ENCODE measurements at places on chromosomes 16 and 17.
A peak's percentile ranks its signal among the peaks of the same experiment; 100 is the strongest.

GRCh38 chr16:87415441-87415840 lies 23.3 kb downstream of the MAP1LC3B start:
- no peak for DNase-seq

DNA sequence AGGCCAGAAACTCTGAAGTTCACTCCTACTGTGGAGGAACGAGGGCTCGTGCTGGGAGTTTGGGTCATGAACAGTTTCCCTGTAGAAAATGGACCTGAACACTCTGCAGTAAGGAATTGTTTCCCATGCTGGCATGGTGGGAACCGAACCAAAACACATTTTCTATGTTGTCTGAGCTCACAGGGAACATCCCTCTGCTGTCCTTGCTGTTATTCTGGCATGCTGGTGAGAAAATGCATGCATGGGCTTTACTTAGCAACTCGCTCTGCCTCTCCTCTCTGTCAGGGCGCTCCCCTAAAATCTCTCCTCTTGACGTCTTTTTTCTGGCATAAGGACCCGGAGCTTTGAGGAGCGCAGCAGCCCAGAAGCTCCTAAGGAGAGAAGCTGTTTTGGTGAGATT lies 5.4 kb downstream of the RTN4RL1 start:
- DNase-seq: no peak

GRCh38 chr16:61944004-61944403 lies 92.2 kb downstream of the CDH8 start:
- DNase-seq: no peak

DNA sequence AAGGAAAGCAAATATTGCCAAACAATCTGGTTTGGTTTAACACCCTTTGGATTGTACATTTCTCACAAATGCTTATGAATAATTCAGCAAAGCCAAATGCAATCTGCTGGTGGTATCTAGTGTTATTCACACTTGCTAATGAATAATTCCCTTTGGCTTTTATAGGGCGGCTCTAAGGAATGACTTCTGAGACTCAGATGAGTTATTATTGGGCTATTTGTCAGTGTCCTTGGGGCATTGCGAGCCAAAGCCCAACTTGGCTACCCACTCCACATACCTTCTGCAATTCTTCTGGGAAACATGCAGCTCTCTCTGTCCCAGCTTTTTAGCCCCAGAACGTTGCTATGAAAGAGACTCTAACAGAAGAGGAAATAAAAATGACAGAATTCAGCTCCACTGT lies 41.1 kb downstream of the FTO start:
- DNase-seq: no peak

DNA sequence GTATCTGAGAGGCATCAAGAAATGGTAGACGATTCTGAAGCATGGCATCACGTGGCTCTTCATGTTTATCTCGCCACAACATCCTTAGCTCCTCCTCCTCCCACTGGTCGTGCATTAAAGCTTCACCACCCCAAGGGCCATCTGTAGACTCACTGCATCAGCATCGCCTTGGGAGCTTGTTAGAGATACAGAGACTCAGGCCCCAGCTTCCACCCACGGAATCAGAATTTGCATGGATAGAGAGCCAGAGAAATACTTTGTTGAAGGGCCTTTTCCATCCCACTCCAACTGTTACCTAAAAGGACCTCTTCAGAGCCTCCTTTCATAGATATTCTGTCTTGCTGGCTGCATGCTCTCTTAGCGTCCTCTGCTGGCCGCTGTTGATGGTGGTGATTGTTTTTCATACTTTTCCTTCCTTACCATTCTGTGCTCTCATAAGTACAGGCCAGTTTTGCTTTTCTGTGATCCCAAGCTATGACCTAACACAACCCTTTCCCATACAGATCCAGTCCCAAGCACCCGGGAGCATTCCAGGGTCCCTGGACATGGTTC lies 1049.4 kb upstream of the EEF2KMT start:
- DNase-seq: no peak

GRCh38 chr16:27253526-27253930 lies 15.0 kb downstream of the NSMCE1 start:
- no peak for DNase-seq

DNA sequence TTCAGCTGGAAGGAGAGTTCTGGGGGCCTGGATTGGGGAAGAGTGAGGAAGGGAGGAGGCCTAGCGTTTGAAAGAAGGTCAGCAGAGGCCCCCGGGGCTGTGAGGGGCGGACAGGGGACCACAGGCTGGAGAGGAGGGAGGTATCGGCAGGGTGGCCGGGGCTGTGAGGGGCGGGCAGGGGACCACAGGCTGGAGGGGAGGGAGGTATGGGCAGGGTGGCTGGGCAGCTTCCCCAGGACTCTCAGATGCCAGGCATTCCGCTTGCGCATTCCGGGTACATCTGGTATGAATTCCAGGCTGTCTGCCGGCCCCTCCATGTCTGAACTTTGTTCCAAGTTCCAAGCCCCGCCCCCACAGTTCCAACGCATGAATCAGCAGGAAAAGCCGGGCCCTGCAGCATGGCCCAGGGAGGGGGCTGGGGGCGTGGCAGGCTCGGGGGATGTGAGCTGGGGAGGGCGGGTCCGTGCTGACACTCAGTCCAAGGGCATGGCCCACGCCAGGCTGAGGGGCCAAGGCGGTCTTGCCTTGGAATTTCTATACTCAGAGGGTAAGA lies 4.3 kb upstream of the TLCD2 start:
- no peak for DNase-seq

GRCh38 chr17:20992987-20993862 lies 49.6 kb downstream of the USP22 start:
- DNase-seq: peak; percentile 55

GRCh38 chr17:79377230-79377786 lies 233.5 kb downstream of the RBFOX3 start:
- no peak for DNase-seq

DNA sequence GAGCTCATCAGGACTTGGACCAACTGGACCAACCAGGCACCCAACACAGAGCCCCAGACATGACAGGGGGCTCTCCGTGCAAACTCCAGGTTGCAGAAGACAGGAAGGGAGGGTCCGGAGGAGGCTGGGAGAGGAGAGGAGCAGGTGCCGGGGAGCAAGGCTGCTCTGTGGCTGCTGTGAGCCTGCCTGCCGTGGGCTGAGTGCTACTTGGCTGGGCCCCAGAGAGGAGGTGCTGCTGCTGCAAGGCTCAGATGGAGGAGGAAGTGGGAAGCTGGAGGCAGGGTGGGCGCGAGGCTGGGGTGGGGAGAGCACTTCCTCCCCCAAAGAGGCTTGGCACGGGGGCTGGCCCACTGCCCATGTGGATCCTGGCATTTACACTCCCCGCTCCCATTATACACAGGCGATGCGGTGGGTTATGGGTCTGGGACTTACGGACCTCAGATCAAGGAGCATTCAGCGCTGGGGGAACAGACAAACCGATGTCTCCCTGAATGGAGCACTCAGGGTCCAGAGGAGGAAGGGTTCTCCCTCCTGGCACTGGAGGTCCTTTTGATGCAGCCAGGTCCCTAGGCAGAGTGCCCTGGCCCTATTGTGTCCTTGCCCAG lies 15.9 kb downstream of the EPOP start:
- no peak for DNase-seq

DNA sequence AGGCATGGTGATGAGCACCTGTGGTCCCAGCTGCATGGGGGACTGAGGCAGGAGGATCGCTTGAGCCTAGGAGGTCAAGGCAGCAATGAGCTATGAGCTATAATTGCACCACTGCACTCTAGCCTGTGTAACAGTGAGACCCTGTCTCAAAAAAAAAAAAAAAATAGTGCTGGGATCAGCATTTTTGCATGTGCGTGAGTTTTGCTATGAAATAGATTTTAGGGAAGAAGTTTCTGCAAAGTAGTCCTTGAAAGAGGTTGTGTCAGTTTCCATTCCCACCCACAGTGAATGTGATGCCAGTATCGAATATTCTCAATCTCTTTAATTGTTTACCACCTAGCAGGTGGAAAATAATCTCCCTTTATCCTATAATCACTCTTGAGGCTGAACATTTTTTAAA lies 26.3 kb upstream of the ARHGAP17 start:
- DNase-seq: no peak

DNA sequence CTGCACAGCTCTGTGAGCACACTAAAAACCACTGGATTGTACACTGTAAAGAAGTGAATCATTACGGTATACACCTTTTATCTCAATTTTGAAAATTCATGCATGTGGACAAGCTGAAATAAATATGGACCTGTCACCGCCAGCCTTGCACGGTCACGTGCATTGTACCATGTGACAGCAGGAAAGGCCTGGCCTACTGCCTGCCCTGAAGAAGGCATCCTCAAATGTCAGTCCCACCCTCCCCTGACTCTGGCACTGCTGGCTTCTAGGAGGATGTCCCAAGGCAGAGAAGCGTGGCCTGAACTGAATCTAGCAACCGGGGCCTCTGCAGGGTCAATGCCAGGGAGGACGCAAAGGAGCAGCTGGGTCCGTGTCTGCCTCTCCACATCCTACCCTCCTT lies 34.6 kb downstream of the SLC38A8 start:
- no peak for DNase-seq

GRCh38 chr17:13943909-13944308 lies 125.4 kb upstream of the COX10 start:
- no peak for DNase-seq

GRCh38 chr16:85046931-85047866 lies 19.6 kb downstream of the KIAA0513 start:
- DNase-seq: no peak

DNA sequence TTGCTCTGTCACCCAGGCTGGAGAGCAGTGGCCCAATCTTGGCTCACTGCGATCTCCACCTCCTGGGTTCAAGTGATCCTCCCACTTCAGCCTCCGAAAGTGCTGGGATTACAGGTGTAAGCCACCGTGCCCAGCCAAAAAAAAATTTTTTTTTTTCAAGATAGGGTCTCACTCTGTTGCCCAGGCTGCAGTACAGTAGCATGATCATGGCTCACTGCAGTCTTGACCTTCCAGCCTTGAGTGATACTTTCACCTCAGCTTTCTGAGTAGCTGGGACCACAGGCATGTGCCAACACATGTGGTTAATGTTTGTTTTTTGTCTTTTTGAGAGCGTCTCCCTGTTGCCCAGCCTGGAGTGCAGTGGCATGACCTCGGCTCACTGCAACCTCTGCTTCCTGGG lies 1.7 kb upstream of the PAM16 start:
- no peak for DNase-seq

DNA sequence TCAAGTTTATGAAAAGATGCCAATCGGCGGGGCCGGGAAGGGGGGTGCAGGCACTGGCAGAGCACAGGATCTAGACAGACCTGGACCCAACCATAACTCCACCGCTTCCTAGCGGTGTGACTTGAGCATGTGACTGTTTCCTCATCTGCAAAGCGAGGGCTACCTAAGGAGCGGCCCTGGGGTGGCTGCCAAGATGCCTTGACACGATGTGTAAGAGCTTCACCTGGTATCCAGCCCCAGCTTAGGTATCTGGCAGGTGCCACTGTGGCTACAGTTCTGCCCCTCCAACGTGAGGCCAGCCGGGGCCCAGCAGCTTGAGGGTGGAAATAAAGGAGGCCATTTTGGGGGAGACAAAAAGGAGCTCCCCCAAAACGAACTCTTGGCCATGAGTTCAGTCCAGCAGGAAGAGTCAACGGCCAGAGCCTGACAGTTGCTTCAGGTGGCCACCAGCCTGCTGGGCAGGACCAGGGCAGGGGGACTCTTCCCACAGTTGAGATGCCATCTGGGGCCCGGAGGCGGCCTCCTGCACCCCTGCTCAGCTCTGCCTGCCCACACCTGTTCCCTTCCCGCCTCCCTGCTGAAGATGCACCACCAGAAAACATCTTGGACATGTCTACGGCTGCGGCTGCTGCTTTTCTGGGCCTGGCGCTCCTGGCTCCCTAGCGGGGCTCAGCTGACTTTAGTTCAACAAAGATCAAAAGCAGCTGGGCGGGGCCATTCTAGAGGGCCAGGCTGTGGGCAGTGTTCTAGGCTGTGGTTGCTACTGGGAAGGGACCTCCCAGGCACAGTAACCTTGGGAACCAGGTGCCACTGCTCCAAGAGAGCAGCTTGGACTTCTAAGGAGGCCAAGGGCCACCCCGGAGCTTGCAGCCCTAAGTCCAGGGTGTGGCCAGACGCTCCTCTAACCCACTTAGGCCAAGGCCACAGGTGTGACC lies 3.4 kb upstream of the MTSS2 start:
- no peak for DNase-seq

All from T-helper 1 cell (primary cell).